ENCODE measurements at places on chromosomes 3 and 15. TPM values are rescaled to one million over a fixed set of nuclear protein-coding genes. Genes with fewer than 3 reads are reported as not detected.

The NUDT16 gene
- 16.9 TPM for total RNA-seq

The COL7A1 gene
- 22.9 TPM for total RNA-seq

The C3orf49 gene
- total RNA-seq: not detected

DNA sequence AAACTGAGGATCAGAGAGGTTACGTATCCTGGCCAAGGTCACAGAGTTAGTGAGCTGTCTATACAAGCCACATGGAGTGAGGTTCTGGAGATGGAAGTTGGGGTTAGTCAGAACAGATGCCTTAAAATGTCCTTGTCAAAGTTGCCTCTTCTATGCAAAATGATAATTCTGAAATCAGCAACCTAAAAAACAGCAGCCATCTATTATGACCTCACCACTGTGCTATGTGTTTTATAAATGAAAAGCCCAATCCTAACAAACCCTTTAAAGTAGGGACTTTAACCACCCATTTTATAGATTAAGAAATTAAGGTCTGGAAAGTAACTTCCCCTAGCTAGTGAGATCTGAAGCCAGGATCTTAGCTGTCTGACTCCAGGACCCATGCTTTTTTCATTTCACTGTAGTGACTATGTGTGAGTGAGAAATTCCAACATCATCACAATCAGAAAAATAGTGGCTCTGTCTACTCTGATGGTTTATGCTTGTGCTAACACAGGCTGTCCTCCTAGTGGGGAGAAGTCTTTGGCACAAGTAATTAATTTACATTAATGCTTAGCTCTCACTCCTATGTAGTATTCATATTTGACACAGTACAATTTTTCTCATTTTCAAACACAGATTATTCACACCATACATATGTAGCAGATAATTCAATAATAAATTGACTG, 143.6 kb downstream of the ANO10 start:
- DNase-seq: no peak

- no peak for DNase-seq
Measured at GRCh38 chr3:99854756-99855298, 37.2 kb downstream of the CMSS1 start.

GRCh38 chr15:70503073-70503745, 260.1 kb downstream of the UACA start:
- DNase-seq: no peak

- DNase-seq: no peak
Measured at GRCh38 chr3:104154896-104155295, 1211.8 kb upstream of the ALCAM start.
